ENCODE measurements at places on chromosomes 1 and 21.

- no peak for DNase-seq
Measured at GRCh38 chr1:204376919-204377799, 17.4 kb upstream of the PLEKHA6 start.

GRCh38 chr1:23098463-23099170 lies 70.0 kb downstream of the LUZP1 start:
- DNase-seq = peak; percentile 36

GRCh38 chr1:229318056-229318455 lies 24.8 kb downstream of the CCSAP start:
- DNase-seq = no peak

DNA sequence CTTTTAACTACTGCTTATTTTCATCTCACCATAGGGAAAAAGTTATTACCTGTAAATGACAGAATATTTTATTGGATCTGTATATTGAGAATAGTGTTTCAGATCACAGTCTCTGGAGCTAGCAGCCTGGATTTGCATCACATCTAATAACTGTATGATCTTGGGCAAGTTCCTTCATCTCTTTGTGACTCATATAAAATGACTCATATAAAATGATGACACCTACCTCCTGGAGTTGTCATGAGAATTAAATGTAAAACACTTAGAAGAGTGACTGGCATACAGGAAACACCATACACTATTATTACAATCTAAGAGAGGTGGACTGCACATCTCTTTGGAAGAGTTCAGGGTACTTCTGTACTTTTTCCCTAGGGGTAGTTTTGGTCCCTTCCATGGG lies 421.3 kb downstream of the NEGR1 start:
- no peak for DNase-seq

- no peak for DNase-seq
Measured at GRCh38 chr1:41677620-41678019, 193.1 kb upstream of the EDN2 start.

DNA sequence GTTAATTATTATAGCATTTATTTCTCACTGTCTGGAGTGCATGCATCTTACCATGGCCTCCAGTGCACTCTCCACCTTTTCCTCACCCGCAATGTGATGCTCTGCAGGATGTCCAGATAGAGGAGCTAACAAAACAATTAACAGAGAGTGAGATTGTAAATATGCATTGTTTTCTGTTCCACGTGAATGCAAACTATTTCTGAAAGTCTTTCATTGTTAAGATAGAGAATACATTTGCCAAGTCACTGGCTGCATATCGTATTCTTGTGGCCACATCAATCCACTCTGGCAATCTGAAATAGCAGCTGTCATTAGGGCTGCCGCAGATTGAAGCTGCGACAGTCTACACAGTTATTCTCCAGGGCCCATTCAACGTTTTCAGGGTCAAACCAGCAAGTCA lies 143.8 kb downstream of the DUSP10 start:
- DNase-seq = no peak

DNA sequence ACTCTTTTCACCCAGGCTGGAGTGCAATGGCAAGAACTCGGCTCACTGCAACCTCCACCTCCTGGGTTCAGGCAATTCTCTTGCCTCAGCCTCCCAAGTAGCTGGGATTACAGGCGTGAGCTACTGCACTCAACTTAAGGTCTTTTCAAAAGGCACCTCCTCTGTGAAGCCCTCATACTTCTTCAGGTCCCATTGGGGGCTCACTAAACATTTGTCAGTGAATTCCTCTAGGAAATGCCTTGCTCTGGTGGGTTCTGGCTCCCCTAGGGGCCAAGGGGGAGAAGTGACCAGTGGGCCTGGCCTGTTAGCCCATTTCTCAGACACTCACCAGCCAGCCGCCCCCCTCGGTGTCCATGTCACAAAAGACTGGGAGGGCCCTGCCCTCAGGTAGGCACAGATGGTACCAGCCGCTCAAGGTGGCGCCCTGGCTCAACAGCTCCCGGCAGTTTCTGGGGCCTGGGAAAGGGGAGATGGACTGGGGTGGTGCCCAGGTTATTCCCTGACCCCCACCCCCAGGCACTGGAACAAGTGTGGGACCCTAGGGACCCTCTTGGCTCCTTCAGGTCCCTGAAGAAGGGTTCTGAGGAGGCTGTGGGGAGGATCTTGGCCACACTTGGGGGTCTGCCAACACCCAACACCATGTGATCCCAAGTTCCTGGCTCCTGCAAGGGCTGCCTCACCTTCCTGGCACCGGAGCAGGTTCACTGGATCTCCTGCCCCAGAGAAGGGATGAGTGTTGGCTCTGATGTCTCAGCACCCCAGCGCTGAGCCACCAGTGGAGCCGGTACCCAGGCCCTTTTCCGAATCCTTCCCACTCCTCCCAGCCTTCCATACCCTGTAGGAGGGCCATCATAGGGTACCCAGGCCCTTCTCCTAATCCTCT lies 1.6 kb downstream of the FCN3 start:
- DNase-seq = no peak

- DNase-seq = no peak
Measured at GRCh38 chr1:180997843-180998504, 24.7 kb downstream of the STX6 start.

- no peak for DNase-seq
Measured at GRCh38 chr1:67441183-67441582, 11.0 kb upstream of the SERBP1 start.

GRCh38 chr21:41932576-41933312 lies 21.1 kb downstream of the C2CD2 start:
- DNase-seq = no peak

DNA sequence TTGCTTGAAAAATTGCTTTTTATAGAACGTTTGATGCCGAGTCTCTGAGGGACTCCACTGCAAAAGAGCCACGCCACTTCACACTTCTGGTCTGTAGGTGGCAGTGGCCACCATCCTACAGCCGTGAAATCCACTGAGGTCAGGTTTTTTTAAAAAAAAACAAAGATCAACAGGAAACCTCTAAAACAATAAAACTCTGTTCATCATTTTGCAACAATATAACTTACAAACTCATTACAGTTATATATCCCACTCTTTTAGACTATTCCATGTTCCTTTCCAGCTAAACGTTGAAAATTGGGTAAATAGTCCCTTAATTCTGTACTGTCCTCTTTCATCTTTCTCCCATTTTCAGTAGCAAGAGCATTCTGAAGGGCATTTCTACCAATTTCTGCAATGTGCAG lies 64.6 kb upstream of the FMN2 start:
- DNase-seq = peak; percentile 22

DNA sequence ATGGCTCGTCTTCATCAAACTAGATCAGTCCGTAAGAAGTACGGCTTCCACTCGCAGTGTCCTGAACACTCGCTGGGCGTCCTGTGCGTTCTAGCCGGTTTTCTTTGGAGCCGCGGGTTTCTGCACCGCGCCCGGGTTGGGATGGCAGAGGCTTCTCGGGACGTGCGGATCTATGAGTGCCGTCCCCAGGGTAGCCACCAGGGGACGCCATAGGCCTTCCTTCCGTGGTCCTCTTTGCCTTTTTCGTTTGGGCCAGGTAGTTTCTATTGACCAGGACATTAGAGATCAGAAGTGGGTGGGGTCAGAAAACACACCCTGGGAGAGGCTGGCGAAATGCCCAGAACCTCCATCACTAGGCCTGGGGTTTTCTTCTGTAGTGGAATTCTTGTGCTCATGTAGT lies 273.8 kb downstream of the FAM72C start:
- no peak for DNase-seq

GRCh38 chr1:107230121-107230520 lies 89.3 kb downstream of the NTNG1 start:
- DNase-seq = no peak

GRCh38 chr1:93056214-93056613 lies 22.9 kb upstream of the MTF2 start:
- no peak for DNase-seq

- DNase-seq = no peak
Measured at GRCh38 chr1:3060601-3061551, 8.1 kb upstream of the PRDM16 start.

- no peak for DNase-seq
Measured at GRCh38 chr21:38258521-38259485, 2.0 kb downstream of the KCNJ15 start.

GRCh38 chr1:11406845-11407244 lies 72.1 kb upstream of the DISP3 start:
- no peak for DNase-seq

DNA sequence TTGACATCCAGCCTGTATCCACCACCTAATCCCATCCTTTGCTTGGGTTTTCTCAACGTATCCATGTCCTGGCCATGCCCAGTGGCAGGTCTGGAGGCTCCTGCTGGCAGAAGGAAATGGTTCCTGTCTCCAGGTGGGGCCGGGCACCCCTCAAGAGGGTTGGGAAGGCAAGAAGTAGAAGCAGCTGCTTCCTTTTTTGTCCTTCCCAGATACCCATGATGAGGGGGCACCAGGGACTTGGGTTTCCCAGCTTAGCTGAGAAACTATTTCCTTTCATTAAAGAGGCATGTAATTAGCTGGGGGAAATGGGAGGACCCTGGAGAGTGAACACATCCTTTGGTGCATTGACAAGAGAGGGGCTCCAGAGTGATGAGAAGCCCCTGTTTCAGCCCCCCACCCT lies 21.1 kb upstream of the SLC45A3 start:
- no peak for DNase-seq

DNA sequence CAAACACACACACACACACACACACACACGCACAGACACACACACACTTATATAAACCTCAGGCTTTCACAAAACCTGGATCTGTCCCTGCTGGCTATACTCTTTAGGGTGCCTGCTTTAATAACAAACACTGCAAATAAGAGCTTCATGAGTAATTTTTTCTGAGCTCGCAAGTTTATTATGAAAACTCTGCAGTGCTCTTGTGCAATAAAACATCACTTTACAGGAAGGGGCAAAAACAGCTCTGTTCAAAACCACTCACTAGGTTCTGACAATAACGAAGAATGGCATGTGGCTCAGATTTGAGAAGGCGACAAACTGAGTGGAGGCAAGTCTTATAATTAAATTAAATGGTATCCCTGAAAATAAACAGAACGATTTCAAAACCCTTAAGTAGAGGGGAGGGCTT lies 42.6 kb upstream of the CTPS1 start:
- DNase-seq = no peak

DNA sequence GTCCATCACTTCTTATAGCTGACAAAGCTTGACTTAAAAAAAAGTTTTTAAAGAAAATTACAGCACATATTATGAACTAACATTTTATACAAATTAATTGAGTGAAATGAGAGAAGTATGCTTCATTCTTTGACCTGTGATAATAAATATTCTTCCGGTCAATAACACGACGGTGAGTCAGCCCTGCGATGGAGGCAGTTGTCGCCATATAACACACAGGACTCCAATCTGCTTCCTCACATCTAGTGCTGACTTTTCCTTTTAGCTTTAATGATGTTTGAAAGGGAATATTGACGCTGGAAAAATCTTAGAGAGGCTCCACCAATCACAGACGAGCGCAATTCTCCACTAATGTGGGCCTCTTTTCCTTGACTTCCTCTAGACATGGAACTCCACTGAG lies 166.9 kb upstream of the C1orf21 start:
- no peak for DNase-seq

DNA sequence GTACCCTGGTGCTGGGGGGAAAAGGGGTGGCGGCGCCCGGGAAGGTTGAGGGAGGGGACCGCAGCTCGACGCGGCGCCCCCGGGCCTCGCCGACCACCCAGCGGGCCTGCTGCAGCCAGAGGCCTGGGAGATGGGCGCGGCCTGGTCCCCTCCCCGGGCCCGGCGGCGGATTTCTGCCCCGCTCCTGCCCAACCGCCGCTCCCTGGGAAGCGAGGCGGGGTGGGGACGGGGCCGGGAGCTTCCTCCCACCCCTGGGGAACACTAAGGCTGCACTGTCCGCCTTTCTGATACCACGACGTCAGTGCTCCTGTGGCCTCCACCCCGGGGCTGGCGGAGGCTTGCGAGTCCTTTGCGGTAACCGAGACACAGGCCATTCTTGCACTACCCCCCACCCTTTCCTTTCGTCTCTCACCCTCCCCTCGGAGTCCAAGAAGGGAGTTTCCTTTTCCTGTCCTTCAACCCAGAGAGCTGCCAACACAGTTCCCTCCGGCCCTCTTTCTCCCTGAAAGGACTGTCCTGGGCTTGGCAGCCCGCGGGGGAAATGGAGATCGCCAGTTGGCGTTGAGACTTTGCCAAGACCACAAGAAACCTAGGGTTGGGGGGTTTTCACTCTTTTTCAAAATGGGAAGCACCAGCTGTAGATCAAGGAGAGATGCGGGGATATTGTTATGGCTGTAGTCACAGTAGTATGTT lies 742 bp downstream of the SH3GLB1 start:
- no peak for DNase-seq
